SJSA1 (cell line): ENCODE measurements at places on chromosomes 3 and 15.

- DNase-seq, result no peak
These were observed 782.0 kb upstream of the ALCAM start for GRCh38 chr3:104584682-104585081.

DNA sequence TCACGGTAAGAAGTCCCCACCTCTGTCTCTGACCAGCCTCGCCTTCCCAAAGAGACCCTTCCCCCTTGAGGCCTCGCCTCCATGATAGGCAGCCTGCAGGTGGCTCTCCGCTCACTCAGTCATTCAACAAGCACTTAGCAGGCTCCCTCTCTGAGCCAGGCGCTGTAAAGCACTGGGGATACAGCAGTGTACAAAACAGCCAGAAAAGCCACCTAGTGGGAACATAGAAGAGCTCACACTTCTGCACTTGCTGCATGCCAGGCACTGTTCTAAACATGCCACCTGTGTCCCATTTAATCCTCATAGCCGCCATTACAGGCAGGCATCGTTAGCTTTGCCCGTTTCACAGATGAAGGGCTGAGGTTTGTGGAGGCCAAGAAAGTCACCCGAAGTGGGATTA, 56.0 kb downstream of the SEMA3G start:
- DNase-seq, result no peak

GRCh38 chr15:73748730-73749129, 4.4 kb downstream of the INSYN1 start:
- no peak for DNase-seq

- DNase-seq, result no peak
These were observed 36.7 kb downstream of the TIPARP start for GRCh38 chr3:156711113-156711512.

GRCh38 chr3:100131241-100131640, 16.9 kb upstream of the FILIP1L start:
- no peak for DNase-seq

DNA sequence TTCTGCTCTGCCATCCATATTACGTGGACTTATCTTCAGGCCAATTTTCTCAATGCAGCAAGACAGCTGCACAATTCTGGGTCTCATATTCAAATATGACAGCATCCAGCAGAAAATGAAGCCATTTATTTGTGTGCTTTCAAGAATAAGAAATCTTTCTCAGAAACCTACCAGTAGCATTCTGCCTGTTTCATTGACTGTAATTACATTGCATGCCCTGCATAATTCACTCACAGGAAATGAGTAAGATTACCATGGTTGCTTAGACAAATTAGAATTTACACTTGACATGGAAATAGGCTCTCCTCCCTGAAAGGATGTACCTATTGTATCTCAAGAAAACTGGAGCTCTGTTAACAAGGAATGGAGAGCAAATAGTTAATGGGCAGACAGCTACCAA, 346.6 kb upstream of the DCBLD2 start:
- DNase-seq, result no peak

- no peak for DNase-seq
These were observed 273.3 kb upstream of the ZPLD1 start for GRCh38 chr3:102161384-102162006.
